Stimulated activated CD4-positive, alpha-beta T cell treated with anti-CD3 and anti-CD28 coated beads, TNF-alpha, amount 100 ng/mL, for 24 hours (primary cell): ENCODE measurements at places on chromosomes 2 and 18.

- no peak for DNase-seq
Measured at GRCh38 chr2:28394331-28394877, 1.7 kb downstream of the FOSL2 start.

- no peak for DNase-seq
Measured at GRCh38 chr2:1986598-1986997, 242.3 kb upstream of the PXDN start.

GRCh38 chr2:127658146-127658545 lies 12.2 kb downstream of the GPR17 start:
- no peak for DNase-seq

- peak; percentile 50 for DNase-seq
Measured at GRCh38 chr2:172442072-172442895, 14.9 kb downstream of the ITGA6 start.

- DNase-seq, result no peak
Measured at GRCh38 chr2:78778756-78779510, 246.6 kb upstream of the REG3G start.

- no peak for DNase-seq
Measured at GRCh38 chr2:239566162-239566994, 165.6 kb upstream of the HDAC4 start.

GRCh38 chr18:48139431-48140347 lies 209.2 kb upstream of the SMAD2 start:
- DNase-seq, result no peak

GRCh38 chr18:49976795-49977560 lies 163.6 kb upstream of the ACAA2 start:
- DNase-seq, result no peak

- DNase-seq, result no peak
Measured at GRCh38 chr18:73060666-73061288, 193.0 kb upstream of the NETO1 start.
